ENCODE measurements at places on chromosomes 6 and 20.

GRCh38 chr6:21384216-21384615 lies 209.3 kb upstream of the SOX4 start:
- no peak for DNase-seq

GRCh38 chr6:162388383-162388777 lies 339.2 kb downstream of the PRKN start:
- no peak for DNase-seq

DNA sequence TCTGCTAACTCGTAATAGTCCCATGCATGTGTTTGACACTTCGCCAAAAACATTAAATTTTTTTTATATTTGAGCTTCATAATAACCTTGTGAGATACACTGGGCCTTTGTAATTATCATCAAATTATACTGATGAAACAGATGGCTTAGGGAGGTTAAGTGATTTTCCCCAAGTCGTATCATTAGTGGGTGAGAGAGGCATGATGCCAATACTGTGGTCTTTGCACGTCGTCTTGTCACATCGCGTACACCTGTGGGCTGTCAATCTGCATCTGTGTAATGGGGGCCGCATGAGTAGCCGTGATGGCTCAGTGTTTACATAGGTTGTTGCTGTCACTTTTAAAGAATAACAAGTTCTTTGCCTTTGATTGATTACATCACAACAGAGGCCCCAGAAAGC lies 1.7 kb downstream of the PRL start:
- peak; percentile 65 for DNase-seq

DNA sequence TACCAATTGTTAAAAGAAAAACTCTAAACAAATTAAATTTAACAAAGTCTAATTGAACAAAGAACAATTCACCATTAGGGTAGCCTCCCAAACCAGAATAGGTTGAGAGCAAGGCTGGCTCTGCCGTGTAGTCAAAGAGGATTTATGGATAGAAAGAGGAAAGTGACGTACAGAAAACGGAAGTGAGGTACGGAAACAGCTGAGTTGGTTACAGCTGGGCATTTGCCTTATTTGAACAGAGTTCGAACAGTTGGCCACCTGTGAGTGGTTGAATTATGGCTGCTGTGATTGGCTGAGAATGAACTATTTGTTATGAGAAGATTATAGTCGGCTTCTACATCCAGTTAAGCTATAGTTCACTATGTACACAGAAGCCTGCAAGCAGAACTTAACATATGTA lies 18.5 kb upstream of the ISM1 start:
- no peak for DNase-seq

GRCh38 chr6:79777713-79778579 lies 146.8 kb downstream of the SH3BGRL2 start:
- DNase-seq = peak; percentile 82

- DNase-seq = no peak
These were observed 74.0 kb downstream of the IGF2R start for GRCh38 chr6:160042788-160043301.

DNA sequence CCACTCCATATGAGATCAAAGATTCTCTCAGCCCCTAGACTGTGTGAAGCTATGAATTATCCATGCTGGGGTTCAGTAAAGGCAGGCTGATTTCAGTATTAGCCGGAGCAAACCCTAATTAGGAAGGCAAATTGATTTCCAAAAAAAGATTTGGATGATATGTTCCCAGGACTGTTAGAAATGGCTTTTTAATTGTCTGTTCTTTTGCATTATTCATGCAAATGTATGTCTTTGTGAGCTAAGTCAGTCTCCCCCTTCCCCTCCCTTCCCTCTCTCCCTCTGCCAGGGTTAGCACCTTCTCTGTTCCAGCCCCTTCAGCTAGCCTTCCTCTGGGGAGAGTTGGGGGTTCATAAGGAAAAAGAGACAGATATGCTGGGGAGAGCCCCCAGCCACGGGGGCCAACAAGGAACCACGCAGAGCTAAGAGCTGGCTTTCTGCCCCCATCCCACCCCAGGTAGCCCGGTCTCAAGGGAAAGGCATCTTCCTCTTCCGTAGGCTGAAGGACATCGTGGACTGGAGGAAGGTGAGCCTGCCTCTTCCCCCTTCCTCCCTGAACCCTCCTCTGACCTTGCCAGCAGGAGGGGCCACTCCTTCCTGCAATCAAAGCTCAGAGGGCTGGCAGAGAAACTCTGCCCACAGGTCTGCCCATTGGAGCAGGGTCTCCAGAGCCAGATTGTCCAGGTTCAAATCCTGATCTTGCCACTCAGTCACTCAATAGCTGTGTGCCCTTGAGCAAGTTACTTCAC lies 32.3 kb downstream of the PDRG1 start:
- DNase-seq = no peak

Data from SJCRH30 (cell line).